SK-N-DZ (cell line): ENCODE measurements at places on chromosomes 16 and 17.
A peak's percentile ranks its signal among the peaks of the same experiment; 100 is the strongest.

- no peak for DNase-seq
Observed at GRCh38 chr17:28940142-28940541, 11.2 kb downstream of the PHF12 start.

DNA sequence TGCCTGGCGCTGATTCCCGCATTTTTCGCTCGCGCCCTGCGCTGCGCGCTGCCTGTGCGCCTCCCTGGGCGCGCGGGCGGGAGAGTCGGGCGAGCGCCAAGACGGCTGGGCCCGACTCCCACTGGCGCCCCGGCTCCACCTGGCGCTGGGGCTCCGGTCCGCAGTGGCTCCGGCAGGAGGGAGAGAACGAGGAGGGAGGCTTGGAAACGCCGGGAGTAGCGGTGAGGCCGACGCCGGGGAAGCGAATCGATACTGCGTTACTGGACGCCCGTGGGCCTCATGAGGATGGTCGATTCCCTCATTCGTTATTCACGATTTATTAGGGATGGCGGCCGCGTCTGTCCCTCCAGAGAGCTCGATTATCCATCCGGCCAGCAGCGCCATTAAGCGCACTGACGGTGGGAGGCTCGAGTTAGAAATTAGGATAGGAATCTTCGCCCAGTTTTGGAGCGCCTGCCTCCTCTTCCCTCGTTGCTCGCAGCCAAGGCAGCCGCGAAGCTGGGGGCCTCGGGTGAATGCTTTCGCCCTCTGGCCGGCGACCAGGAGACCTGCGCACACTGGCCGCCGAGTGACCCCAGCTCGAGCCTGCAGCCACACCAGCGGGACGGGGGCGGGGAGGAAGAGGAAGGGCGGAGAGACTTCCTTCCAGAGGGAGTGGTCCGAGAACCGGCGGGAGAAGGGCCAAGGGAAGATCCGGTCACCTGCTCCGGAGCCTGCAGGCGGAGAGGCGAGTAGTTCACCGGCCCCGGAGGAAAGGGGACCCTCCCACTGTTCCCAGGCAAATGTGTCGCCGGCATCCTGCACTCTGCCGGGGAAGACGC, 1.3 kb upstream of the PCGF2 start:
- DNase-seq, result peak; percentile 88

- DNase-seq, result no peak
Observed at GRCh38 chr16:57273826-57274225, 10.6 kb downstream of the PLLP start.

GRCh38 chr17:36525888-36526287, 8.8 kb downstream of the MYO19 start:
- no peak for DNase-seq

DNA sequence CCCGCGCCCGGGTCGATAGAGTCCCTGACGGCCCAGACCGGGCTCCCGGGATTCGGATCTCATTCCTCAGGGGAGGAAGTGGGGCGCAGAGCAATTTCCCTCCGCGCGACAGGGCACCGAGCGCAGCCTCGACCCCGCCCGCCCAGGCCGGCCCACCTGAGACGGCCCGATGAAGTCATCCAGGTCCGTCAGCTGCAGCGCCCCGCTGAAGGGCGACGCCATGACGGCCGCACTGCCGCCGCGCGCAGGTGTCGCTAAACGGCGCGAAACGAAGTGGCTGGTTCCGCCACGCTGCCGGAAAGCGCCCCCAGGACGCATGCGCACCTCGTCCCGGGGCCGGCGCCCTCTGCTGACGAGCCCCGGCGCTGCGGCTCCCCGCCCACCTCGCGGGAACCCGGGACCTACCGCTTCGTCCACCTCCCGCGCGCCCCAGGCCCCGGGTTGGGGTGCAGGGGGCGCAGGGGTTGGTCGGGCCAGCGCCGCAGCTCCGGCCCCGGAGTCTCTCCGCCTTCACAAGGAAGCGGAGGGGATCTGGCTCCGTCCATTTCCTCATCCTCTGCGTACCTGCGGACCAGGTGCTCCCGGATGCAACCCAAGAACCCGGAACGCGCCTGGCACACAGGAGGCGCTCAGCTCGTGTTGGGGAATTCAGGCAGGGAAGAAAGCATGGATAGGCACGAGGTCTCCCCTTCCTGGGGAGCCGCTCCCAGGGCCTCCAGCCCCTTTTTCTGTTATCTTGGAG, at the start of gene CIAO3:
CIAO3 (minus strand) TSS at position 234 of the 742 bp plus-strand sequence; CDS start at position 222, 12 bp downstream.
- peak; percentile 83 for DNase-seq

- DNase-seq, result no peak
Observed at GRCh38 chr17:8798846-8799569, at the start of gene MFSD6L. Gene MFSD6L, minus strand, starts transcription at chr17:8799365. Its CDS starts 245 bp downstream, at chr17:8799120.

GRCh38 chr17:83180264-83180995, 101.0 kb downstream of the METRNL start:
- DNase-seq, result no peak

GRCh38 chr17:74464730-74465377, 1.6 kb upstream of the CD300A start:
- no peak for DNase-seq

GRCh38 chr17:54933921-54934320, 33.3 kb downstream of the TOM1L1 start:
- DNase-seq, result peak; percentile 56

GRCh38 chr17:56985371-56986162, 7.6 kb downstream of the SCPEP1 start:
- no peak for DNase-seq

DNA sequence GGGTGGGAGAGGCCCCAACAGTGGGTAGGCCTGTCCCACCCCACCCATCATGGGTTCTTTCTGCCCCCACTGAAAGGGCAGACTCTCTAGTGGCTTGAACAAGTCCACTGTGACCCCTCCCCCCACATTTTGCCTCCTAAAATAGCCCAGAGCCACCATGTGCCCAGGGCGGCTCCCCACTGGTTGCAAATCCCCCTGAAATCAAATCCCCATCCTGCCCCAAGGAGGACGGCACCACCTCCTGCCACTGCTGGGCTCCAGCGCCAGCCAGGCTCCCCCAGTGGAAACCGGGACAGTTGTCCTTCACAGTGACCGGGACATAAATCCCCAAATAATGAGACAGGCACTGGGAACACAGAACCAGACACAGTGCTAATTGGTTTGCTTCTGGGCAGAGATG, 20.5 kb downstream of the ZNF385C start:
- no peak for DNase-seq

DNA sequence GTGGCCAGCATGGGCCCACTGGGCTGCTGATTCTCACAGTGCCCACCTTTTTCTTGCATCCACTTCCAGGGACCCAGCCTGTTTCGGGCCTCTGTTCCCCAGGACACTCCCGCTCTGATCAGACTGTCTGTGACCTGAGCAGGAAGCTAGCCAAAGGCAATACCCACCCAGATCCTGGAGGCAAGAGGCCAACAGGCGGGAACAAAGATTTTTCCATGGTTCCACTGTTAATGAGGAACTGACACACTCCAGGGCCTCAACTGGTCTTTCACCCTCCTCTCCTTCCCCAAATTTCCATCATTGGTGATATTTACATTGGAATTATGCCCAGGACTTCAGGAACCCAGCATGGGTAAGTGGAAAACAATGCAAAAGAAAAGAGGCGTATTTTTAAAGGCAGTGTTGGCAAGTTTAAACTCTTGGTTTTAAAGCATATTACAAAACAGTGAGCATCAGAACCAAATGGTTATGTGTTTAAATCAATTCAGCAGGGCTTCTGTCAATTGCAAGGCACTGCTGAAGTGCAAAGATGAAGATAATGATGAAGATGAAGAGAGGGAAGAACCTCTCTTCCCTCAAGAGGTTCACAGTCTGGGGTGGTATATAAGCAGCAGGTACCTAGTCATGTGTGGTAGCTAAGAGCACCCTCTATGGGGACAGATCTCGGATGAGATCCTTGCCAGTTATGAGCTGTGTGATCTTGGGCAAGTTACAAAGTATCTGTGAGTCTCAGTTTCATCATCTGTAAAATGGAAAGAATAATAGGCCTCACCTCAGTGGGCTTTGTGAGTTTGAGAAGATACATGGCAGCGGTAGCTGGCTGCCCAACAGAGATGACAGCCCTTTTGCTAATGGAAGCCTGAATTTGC, 14.4 kb upstream of the ATP2A3 start:
- DNase-seq, result no peak

DNA sequence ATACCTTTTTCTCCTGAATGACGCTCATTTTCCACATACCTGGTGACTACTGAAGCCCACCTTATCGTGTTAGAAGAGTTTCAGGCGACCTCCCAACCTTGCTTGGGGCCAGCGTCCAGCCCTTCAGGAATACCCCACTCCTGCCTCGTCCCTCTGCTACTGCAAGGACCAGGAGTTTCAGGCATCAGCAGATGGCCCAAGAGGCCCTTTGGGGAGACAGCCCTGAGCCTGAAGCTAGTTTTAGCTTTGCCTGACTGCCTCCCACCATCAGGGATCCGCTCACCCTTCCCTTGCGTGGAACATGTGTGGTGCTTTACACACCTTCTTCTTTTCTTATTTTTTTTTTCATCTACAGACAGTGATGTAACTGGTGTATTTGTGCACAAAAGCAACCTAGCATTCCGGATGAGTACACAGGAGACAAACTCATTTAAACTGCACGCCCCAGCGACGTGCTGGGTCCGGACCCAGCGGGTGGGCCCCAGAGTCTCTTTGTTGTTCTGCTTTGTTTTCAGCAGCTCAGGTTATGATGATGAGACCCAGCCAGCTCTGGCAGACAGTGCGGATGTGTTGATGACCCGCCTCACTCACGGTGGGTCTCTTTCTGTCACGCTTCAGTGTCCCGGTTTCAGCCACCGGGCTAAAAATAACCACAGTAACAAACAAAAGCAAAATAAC, 242.4 kb downstream of the C16orf95 start:
- no peak for DNase-seq
